ENCODE measurements at places on chromosomes 6 and 20.

GRCh38 chr6:89357390-89357789, 4.9 kb upstream of the UBE2J1 start:
- no peak for DNase-seq

GRCh38 chr6:85044361-85044760, 280.0 kb upstream of the TBX18 start:
- no peak for DNase-seq

- no peak for DNase-seq
These were observed 289.2 kb downstream of the CD83 start for GRCh38 chr6:14406614-14407331.

DNA sequence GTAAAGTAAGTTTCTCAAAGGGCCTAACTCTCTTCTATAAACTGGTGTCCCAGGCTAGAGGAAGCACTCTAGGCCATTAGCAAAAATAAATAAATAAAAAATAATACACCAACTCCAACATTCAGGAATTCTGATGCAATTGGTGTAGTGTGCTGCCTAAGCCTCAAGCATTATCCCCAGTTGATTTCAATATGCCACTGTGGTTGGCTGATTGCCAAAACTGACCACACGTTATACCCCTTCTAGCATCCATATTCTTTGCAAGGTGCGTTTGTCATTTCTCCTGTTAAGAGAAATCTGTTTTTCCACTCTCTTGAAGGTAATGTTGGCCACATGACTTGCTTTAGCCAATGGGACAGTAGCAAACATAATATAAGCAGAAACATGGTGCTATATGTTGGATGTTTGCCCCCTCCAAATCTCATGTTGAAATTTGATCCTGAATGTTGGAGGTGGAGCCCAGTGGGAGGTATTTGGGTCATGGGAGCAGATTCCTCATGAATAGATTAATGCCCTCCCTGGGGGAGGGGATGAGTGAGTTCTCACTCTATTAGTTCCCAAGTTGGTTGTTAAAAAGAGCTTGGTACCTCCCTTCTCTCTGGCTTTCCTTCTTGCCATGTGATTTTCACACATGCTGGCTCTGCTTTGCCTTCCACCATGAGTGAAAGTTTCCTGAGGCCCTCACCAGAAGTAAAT, 71.9 kb upstream of the PLCB4 start:
- no peak for DNase-seq

DNA sequence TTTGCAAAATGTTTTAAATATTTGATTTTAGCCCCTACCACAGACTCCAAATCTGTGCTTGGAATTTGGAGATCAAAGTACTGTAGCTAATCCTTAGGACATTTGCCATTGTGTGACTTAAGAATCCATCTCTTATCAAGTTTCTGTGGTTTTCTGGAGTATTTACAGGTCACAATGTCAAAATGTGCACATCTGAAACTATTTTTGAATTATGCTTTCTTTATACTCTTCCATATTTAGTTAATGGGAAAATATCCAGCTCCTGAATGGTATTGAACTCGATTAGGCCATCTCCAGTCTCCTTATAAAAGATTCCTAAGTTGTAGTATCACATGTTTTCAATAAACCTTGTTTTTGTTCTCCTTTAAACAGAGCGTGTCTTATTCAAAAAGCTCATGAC, 162.5 kb downstream of the KHDC1L start:
- DNase-seq, result no peak

DNA sequence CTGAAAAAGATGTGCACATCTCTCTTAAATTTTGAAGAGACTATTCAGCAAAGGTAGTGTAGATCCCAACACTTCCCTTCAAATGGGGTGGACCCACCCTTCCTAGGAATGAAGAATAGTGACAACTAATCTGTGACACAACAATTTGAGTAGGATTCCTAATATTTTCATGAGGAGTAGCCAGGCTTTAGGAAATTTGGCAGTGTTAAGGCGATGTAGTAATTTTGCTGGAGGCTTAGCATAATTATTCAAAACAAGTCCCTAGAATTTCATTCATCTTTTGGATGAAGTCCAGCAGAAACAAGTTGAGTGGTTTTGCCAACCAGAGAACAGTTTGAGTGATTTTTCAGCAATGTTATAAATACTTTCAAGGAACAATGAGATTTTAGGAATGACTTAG, 52.4 kb downstream of the ELOVL4 start:
- DNase-seq, result no peak

DNA sequence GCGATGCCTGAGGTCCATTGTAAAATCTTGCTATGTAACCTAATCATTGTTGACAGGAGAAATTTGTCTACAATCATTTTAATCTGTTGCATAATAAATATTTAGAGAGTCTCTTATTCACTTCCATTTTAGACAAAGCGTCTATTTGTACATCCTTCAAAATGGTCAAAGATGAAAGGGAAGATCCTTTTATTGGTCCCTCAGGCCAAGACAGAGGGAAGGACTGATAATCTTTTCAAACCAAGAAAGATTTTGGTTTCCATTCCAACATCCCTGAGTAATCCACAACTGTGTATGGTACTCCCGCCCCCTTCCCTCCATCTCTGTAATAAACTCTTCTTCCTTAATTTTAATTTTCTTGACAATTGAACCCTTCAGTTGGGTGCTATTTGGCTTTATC, 111.6 kb upstream of the SCP2D1 start:
- DNase-seq, result no peak

- DNase-seq, result no peak
These were observed 87.1 kb downstream of the TRMT6 start for GRCh38 chr20:5863040-5863833.

DNA sequence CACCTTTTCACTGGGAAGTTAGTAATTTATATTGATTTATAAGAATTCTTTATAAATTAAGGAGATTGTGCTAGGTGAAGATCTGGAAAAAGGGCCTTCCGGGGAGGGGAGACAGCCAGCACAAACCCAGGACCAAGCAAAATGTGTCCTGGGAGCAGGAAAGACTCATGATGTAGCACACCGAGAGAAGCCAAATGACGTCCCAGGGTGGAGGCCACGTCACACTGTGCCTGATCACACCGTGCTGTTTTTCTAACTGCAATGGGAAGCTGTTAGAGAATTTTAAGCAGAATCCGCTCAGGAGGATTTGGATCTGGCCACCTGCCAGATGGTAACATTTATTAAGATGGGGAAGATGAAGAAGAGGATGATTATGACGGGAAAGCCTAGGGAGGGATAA, 72.7 kb upstream of the AKAP12 start:
- no peak for DNase-seq

GRCh38 chr6:45566882-45567281, 189.1 kb upstream of the SUPT3H start:
- no peak for DNase-seq
